ENCODE measurements at places on chromosomes 7 and 10. TPM values are rescaled to one million over a fixed set of nuclear protein-coding genes. Genes with fewer than 3 reads are reported as not detected.

DNA sequence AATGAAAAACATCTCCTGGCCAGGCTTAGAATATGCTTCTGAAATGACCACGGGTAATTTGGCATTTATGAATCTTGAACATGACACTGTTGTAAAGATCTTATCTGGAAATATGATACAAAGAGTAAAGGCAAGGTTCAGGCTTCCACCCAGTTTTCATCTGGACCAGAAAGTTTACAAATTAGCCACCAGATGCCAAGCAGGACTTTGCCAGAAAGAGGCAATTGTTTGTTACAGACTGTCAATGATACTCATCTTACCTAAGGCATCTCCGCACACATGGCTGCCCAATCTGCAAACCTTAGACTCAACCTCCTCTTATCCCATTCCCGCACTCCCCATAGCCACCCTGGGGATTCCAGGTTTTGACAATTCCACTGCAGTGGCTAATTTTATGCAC, 795.3 kb downstream of the TYW1 start:
- no peaks in the 10 kb centered on the region for H3K27me3 ChIP-seq
- H3K4me1 ChIP-seq = no peaks in the 10 kb centered on the region
- no peak for DNase-seq
- no peak overlapping the region for H3K4me3 ChIP-seq
- H3K27ac ChIP-seq = no peak overlapping the region

The CYP3A7 gene
- not detected for polyA plus RNA-seq

GRCh38 chr7:142440906-142441411, 183.1 kb upstream of the PRSS58 start:
- peaks cover 19% of the 10 kb centered on the region for H3K4me1 ChIP-seq
- H3K27me3 ChIP-seq = no peaks in the 10 kb centered on the region
- H3K4me3 ChIP-seq = no peak overlapping the region
- no peak for DNase-seq
- no peaks in the 10 kb centered on the region for H3K36me3 ChIP-seq
- no peak overlapping the region for H3K27ac ChIP-seq

DNA sequence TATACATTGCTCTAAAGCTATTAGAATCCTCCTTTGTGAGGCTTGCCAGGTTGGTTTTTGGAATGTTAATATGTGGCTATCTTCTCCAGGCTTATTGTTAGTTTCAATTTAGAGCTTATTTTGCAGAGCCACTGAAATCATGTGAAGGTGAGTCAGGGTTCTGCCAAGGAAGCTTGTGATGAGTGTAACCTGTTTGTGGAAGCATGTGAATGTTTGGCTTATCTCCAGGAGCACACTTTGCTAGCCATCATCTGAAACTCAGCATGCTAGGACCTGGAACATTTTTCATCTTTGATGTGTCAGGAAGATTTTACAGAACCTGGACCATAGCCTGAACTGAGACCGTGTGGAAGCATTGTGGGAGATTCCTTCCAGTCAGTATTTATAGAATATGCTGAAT, 197.3 kb downstream of the PPP1R9A start:
- no peaks in the 10 kb centered on the region for H3K4me1 ChIP-seq
- no peak overlapping the region for H3K27ac ChIP-seq
- no peaks in the 10 kb centered on the region for H3K27me3 ChIP-seq
- H3K36me3 ChIP-seq = no peaks in the 10 kb centered on the region

GRCh38 chr10:131726076-131726880, 174.5 kb upstream of the PPP2R2D start:
- no peak overlapping the region for H3K4me3 ChIP-seq
- no peak for DNase-seq
- H3K4me1 ChIP-seq = no peaks in the 10 kb centered on the region
- no peak overlapping the region for H3K27ac ChIP-seq
- H3K36me3 ChIP-seq = no peaks in the 10 kb centered on the region
- no peaks in the 10 kb centered on the region for H3K27me3 ChIP-seq

GRCh38 chr7:46812101-46812675, 769.7 kb downstream of the TNS3 start:
- no peaks in the 10 kb centered on the region for H3K36me3 ChIP-seq
- no peaks in the 10 kb centered on the region for H3K27me3 ChIP-seq
- H3K4me3 ChIP-seq = no peak overlapping the region
- no peak for DNase-seq
- H3K27ac ChIP-seq = no peak overlapping the region

Measured in keratinocyte (primary cell).